ENCODE measurements at places on chromosomes 6 and 20.

- no peak for DNase-seq
Observed at GRCh38 chr6:12890171-12890790, 173.7 kb downstream of the PHACTR1 start.

GRCh38 chr6:150195996-150196417 lies 53.2 kb downstream of the PPP1R14C start:
- no peak for DNase-seq

DNA sequence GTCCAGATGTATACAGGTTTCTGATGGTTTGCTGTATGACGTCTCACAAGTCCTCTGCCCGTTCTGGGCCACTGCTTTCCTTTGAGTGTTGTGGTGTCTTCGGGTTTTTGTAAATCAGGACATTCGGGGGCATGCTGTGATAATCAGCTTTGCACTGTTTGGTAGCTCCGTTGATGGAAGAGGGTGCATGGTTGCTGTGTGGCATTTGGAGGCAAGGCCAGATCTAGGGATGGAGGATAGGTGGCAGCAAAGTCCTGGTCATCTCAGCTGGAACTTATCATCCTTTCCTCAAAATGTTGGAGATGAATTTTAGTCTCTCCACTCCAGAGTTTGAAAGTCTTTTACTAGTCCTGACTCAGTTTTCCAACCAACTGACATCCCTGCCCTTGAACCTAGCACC lies 91.0 kb downstream of the SCP2D1 start:
- DNase-seq = no peak

DNA sequence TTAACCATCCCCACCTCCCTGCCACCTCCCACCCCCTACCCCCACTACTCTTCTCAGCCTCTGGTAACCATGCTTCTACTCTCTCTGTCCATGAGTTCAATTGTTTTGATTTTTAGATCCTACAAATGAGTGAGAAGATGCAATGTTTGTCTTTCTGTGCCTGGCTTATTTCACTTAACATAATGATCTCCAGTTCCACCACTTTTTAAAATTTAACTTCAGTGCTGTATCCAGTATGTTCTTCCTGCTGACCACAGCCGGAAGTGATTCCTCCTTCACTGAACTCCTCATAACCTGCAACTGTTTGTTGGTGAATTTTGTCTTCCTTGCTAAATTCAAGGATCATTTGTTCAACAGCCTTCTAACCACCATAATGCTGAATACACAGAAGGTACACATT lies 3.9 kb downstream of the MAP7 start:
- DNase-seq = no peak

GRCh38 chr20:15364781-15365180 lies 1027.4 kb upstream of the FLRT3 start:
- no peak for DNase-seq

DNA sequence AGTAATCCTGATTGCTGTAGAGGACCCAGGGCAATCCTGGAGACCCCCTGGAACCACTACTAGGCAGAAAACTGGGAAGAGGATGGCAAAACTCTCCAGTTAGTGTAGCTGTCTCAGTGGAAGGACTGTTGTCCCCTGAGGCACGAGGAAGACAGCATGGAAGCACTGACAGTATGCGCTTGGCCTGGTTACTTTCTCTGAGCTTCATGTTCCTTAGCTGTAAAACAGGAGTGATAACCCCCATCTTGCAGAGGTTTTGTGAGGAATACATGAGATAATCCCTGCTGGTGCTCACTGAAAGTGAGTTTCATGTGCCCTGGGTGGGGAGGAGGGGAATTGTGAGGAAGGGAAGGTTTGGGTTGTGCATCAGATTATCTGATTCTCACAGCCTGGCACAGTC lies 3.2 kb downstream of the NT5E start:
- DNase-seq = no peak

GRCh38 chr6:115753446-115753845 lies 307.2 kb downstream of the FRK start:
- no peak for DNase-seq

- no peak for DNase-seq
Observed at GRCh38 chr6:45822246-45822812, 193.3 kb downstream of the CLIC5 start.

DNA sequence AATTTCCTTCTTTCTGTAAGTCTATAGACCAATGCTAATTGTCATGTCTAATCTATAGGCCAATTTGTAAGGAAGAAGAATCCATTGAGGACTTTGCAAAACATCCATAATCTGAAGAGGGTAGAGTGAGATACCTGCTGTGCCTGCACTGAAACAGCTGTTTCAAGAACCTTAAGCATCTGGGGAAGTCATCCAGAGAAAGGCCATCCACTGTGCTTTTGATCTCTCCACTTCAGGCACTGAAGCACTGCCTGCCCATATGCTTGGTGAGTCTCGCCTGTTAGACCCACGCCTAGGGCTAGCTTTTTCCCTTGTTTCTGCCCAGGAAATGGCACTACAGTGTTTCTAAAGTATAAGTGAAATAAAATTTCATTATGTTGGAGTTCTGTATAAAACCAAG lies 921.8 kb upstream of the EPHA7 start:
- DNase-seq = no peak

DNA sequence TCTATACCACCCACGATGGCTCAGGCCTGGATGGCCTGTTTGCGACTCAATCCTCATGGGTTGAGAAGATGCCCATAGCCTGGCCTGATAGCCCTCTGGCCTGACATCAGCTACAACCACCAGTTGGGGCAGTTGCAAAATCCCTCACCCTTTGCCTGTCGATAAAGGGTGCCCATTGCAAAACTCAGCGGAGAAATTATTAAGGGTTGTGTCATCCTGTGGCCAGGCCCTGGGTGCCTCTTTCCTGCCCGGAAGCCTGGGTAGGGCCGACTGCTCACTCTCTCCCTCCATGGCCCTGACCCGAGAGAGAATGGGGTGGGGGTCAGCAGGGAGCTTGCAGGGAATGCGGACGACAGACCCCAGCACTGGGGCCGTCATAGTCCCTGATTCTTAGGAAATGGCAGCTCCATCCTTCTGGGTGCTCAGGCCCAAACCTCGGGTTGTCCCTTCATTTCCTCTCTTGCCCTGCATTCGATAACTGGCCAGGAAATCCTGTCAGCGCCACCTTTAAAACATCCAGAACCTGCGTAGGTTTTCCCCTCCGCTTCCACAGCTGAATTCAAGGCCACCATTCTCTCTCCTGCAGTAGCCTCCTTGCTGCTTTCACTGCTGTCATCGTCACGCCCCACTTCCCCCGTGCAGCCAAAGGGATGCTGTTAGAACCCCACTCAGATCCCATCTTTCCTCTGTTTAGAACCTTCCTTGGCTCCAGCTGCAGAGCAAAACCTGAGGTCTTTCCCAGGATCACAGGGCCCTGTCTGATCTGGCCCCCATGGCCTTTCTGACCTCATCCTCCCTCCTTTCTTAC lies 31.1 kb downstream of the CEBPB start:
- DNase-seq = no peak

- DNase-seq = no peak
Observed at GRCh38 chr20:3679749-3680700, 1.8 kb downstream of the ADAM33 start.

DNA sequence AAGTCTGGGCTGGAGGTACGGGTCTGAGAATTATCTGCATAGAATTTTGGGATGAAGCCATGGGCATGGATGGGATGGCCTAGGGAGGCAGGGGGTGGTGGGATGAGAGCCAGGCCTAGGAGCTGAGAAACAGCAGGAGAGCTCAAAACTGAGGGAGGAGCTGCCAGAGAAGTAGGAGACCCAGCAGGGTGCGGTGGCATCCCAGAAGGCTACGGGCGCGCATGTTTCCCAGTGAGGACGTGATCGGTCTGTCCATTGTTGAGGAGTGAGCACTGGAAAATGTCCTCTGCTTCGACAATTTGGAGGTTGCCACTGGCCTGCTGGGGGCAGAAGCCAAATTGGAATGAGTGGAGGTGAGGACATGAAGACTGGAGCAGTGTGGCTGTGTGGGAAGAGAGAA lies 14.5 kb upstream of the MROH8 start:
- no peak for DNase-seq

GRCh38 chr6:165183071-165183470 lies 126.3 kb downstream of the C6orf118 start:
- no peak for DNase-seq

- no peak for DNase-seq
Observed at GRCh38 chr20:63802469-63803240, 28.4 kb downstream of the ZBTB46 start.

DNA sequence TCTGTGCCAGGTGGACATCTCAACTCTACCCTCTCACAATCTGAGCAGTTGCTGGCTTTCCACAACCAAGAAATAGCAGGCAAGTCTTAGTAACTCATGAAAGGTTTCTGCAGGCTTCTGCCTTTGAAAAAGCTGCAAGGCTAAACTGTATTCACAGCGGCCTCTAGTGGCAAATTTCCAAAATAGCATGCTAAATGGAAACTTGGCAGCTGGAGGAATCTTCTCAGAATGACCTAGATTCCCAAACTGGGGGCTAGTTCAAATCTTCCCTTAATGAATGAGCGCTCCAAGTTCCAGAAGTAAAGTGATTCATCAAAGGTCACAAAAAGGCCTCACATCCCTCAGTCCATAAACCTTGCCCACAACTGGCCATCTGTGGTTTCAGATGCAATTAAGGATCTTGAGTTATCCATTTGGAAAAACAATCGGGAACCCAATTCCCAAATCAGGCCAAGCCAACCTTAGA lies 11.9 kb upstream of the CPNE5 start:
- DNase-seq = no peak

GRCh38 chr6:31901953-31902643 lies at the start of gene ZBTB12:
Gene ZBTB12, minus strand, starts transcription at chr6:31902086. Its CDS starts 781 bp downstream, at chr6:31901305.
- DNase-seq = peak; percentile 95

DNA sequence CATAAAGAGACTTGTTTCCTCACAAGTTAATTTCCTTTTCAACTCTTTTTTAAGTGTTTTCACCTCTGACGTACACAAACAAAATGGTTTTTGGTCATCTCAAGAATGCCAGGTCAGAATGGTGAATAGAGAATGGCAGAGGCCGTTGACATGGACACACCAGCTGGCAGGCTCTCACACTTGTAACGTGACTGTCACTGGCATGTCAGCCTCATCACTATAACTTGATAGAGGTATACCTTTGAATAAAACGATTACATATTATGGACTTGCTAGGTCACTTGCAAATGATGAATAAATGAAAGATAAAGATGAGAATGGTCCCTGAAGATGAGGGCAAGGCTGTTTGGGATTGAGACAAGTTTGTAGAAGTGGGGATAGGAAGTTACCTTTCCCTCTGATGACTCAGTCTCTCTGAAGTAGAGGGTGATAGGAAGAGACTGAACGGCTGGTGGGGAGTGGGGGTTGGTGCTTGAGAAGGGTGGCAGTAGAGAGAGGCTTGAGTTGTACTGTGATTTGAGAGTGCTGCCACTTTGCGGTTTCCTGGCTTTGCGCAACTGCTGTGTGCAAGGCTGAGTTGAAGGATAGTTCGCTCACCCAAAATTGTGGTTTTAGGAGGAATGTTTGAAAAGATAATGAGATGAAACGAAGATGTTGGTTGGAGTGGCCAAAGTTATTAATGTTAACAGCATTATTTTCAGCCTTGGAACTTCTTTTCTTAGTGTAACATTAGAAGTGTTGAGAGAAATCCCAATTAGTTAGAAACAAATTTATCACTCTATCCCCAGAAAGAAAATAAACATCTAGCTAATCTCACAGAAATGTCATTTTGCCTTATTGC lies 30.3 kb downstream of the TBPL1 start:
- DNase-seq = no peak

DNA sequence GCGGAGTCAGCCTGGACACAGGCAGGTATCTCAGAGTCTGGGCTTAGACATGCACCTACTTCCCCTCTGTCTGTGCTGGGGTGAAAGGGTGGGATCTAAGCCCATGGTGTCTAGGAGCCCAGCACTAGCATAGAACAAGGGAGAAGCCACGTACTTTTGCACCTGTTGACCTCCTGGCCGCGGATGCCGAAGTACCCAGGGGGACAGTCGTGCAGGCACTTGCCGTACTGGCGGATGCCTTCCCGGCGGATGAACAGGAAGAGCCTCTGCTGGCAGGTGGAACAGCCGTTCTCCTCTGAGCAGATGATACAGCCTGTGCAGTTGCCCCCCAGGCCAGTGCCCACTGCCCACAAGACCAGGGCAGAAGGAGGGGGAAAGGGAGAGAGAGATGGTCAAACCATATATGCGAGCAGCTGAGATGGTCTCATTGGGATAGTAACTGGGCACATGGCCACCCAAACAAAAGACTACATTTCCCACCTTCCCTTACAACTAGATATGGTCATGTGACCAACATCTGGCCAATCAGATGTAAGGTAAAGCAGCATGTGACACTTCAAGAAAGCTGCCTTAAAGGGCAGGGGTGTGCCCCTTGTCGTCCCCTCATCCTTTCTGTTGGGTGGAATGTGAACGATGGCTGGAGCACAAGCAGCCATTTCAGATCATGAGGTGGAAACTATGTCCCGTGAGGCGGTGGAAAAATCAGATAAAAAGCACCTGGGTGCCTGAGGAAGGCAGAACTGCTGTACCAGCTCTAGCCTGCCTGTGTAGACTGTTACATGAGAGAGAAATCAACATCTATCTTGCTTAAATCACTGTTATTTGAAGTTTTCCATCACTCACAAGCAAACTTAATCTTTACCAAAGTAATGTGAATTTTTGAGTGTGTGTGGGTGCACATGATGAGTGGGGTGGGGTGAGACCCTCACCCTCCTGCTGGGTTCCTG lies 34.0 kb downstream of the RSPO4 start:
- DNase-seq = no peak

DNA sequence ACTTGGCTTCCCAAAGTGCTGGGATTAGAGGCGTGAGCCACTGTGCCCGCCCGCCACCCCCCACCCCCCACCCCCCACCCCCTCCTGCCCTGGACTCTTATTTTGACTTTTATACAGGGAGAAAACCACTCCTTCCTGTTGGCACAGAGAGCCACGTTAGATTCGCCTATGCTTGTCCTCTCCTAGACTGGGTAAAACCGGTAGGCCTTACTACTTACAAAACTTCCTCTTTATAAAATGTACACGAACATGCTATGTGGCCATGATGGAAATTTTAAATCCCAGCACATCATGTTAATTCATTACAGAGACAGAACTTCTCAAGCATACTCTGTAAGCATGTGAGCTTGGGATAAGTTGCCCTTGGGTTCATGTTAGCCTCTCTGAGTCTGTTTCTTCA lies 124.2 kb downstream of the SLC24A3 start:
- no peak for DNase-seq

DNA sequence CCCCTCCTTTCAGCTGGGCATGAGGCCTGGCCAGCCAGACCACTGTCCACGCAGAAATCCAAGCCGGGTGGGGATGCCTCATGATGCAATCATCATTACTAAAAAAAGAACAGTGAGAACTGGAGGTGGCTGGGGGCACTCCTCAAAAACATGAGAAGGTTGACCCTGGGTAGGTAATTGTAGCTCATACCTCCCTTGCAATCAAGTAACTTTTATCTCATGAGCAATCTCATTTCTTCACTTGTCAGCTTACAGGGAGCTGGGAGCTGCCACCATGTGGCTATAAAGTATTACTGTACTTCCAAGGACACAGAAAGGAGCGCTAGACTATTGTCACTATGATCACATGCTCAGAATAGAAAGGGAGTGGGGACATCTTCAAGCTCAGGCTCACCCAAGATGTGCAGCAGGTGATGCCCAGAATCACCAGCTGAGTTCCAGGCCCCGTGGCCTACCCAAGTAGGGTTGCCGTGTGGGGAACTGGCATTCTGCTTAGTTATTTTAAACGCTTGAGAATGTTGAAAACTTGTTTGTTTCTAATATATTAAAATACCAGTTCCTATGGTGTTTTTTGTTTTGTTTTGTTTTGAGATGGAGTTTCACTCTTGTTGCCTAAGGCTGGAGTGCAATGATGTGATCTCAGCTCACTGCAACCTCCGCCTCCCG lies 3.0 kb upstream of the CDH26 start:
- DNase-seq = no peak

- DNase-seq = no peak
Observed at GRCh38 chr6:165895421-165896165, 232.6 kb upstream of the PDE10A start.

Data from hypothalamus (tissue), 51 donors.